Cerebellum (tissue), 4 donors: ENCODE measurements at places on chromosomes 12 and 14. TPM values are rescaled to one million over a fixed set of nuclear protein-coding genes. Genes with fewer than 3 reads are reported as not detected.
A peak's percentile ranks its signal among the peaks of the same experiment; 100 is the strongest.

The ADAM21 gene
- total RNA-seq, result 0.18 TPM

The CRIP1 gene
- 0.73 TPM for total RNA-seq

The GARIN6 gene
- not detected for total RNA-seq

The LRTM2 gene
- total RNA-seq, result 3.5 TPM

The GYS2 gene
- not detected for total RNA-seq

DNA sequence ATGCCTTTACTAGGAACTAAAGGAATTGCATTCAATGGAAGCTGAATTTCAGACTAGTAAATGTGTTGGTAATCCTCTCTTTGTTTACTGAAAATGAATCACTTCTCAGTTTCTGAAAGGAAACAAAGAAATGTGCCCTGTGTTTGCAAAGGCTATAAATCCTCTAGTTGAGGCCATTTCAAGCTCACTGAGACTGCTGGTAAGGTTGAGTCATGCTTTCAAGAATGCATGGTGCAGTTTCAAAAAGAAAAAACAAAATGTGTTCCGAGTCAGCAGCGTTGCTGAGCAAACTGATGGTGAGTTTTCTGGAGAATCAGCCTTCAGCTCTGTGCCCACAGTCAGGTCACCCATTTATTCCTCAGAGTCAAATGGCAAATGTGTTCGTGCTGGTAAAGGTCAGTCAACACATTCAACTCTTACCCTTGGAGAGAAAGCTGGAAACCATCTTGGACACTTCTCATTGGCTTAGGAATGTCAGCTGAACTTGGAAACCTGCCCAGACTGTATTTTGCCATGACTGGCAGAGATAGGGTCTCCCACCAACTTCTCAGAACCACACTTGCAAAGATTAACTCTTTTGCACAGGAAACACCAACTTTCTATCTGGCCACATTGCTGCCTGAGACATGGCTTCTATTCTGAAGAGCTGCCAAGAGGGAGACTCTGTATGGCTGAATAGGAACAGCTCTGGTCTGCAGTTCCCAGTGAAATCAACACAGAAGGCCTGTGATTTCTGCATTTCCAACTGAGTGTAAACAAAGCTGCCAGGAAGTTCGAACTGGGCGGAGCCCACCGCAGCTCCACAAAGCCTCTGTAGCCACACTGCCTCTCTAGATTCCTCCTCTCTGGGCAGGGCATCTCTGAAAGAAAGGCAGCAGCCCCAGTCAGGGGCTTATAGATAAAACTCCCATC is 484.4 kb downstream of the ATP23 start:
- DNase-seq, result no peak

GRCh38 chr12:87870061-87870460 is 159.1 kb downstream of the C12orf50 start:
- DNase-seq, result no peak

DNA sequence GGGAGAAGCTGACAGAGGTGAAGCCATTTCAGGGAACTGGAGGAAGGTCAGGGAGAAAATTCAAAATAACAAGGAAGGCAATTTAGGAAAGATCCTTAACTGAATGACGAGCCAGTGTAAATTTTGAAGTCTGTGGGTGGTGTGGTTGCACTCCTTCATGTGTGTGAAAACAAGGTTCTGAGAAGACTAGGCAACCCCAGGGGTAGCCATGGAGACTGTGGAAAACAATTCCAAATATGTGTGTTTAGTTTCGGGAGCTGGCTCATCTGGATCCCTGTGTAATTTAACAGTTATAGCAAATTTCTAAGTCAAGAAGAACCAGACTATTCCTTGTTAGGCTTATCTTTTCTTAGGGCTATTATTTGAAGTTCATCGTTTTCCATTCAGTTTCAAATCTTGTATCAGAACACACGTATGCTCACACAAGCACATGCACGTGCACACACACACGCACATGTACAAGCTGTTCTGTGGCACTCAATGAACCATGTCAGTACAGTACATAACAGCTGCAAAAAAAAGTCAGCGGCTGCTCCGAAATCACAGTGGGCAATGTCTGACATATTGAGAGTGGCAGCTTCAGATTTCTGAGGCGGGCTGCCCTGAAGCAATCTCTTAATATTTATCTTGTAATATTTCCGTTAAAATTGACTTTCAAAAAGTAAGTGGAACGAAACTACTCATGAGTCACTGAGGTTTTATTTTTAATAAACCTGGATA is 411.2 kb downstream of the AEBP2 start:
- DNase-seq, result no peak

- DNase-seq, result no peak
These were observed 134.6 kb upstream of the PZP start for GRCh38 chr12:9342614-9343353.

- peak; percentile 26 for DNase-seq
These were observed 31.5 kb upstream of the CCT2 start for GRCh38 chr12:69553628-69554248.

DNA sequence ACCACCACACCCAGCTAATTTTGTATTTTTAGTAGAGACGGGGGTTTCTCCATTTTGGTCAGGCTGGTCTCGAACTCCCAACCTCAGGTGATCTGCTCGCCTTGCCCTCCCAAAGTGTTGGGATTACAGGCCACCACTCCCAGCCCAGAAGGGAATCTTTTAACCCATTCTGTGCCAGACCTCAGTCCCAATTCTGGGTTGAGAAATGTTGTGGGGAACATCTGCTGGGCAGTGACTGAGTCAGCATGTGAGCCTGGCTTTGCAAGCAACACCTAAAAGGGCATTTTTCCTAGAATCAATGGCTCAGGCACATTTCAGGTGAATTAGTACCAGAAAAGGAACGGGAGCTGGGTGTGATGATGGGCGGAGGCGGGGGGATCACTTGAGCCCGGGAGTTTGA is 7.6 kb upstream of the SPATS2 start:
- no peak for DNase-seq
